Ureter (tissue), 1 donor: ENCODE measurements at places on chromosomes 6 and 20. TPM values are rescaled to one million over a fixed set of nuclear protein-coding genes. Genes with fewer than 3 reads are reported as not detected.

CLVS2 gene
- total RNA-seq: 0.18 TPM

- DNase-seq: no peak
Observed at GRCh38 chr6:158283304-158283980, 28.8 kb upstream of the TULP4 start.

DNA sequence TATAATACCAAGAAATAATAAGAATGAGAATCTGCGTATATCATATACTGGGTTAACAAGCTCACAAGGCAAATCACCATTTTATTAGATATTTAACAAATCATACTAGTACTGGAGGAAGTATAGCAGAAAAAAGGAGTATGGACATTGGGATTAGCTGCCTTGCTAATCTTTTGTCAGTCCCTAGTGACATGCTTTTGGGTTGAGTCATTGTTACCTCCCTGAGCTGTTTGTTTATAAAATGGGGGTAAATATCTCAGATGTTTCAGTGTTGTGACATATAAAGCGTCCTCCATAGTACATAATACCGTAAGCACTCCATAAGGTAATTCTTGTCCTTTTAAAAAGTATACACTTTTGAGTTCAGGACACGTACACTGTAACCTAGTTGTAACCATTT lies 107.0 kb downstream of the ESR1 start:
- DNase-seq: no peak

- peak; percentile 79 for DNase-seq
Observed at GRCh38 chr6:159042003-159042825, 2.6 kb downstream of the TAGAP start.

- no peak for DNase-seq
Observed at GRCh38 chr6:121573481-121573880, 138.0 kb downstream of the GJA1 start.
